Ovary (tissue), 10 donors: ENCODE measurements at places on chromosomes 5 and 9. TPM values are rescaled to one million over a fixed set of nuclear protein-coding genes. Genes with fewer than 3 reads are reported as not detected.
A peak's percentile ranks its signal among the peaks of the same experiment; 100 is the strongest.

GRCh38 chr9:6829536-6829935, 71.8 kb downstream of the KDM4C start:
- DNase-seq: no peak

The FAM200C gene
- 4.8 TPM for total RNA-seq

The TRAF2 gene
- 11.9 TPM for total RNA-seq

GRCh38 chr9:93984860-93985259, 29.7 kb upstream of the BARX1 start:
- no peak for DNase-seq

The SPINK4 gene
- not detected for total RNA-seq

The AQP7 gene
- total RNA-seq: 2.5 TPM

GRCh38 chr9:18761742-18762300, 271.2 kb downstream of the SAXO1 start:
- no peak for DNase-seq

The ARL14EPL gene
- not detected for total RNA-seq

The S1PR3 gene
- total RNA-seq: 10.1 TPM

DNA sequence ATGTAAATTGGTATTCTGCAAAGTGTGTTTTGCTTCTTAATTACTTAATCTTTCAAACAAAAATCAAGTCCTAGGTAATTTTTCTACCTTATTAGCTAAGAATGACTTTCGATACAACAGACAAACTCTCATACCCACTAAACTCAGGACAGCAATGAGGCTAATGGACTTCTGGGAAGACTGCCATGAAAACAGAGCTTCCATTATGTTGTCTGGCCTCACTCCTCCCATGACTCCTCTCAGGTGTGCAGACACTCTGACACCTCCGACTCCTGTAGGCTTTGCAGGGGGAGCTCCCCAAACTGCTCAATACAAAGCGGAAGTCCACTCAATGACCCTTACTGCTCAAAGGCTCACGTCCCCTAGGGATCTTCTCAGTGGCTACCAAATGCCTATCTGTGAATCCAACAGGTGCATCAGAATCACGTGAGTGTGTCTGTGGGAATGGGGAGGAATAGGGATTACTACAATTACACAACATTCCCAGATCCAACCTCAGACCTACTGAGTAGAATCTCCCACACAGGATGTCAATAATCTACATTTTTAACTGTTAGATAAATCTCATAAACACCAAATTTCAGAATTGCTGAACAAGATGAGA, 289.9 kb downstream of the RAB3C start:
- DNase-seq: no peak

The CCL27 gene
- total RNA-seq: 1.1 TPM

- DNase-seq: no peak
Measured at GRCh38 chr5:163318707-163319106, 118.7 kb upstream of the CCNG1 start.

The PCDHB11 gene
- total RNA-seq: 7.9 TPM

DNA sequence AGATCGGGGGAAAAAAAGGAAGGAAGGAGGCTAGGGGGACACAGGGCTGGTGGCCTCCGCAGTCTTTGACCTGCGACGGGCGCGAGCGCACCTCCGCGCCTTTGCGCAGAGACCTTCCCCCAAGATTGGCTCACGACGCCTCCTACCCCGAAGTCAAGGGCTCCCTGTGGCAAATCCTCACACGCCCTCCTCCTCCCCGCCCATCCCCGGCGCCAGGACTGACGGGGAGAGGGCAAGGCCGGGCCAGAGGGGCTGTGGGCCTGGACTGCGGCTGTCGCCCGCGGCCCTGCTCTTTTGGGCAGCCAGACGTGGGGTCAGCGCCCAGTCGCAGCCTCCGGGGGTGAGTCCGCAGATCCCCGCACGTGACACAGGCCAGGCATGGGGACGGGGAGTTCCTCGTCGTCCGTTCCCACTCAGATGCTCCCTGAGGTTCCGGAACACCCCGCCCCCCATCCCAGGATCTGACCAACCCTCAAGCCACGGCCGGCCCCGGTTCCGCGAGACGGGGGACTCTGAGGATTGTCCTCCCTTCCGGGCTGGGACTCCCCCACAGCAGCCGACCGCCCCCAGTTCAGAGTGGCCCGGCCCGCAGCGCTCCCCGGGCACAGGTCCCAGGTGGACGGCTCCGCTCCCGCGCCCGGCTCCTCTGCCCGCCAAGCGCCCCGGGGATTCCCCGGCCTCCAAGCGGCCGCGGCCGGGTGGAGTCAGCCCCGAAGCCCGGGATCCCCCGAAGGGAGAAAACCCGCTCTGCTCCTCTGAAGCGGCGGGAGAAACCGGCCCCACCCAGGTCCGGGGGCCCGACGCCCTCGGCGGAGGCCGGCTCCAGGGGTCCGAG, 543 bp upstream of the ANKRD33B start:
- peak; percentile 35 for DNase-seq

The SLC26A2 gene
- total RNA-seq: 11.0 TPM

- no peak for DNase-seq
Measured at GRCh38 chr9:1366276-1366675, 316.1 kb downstream of the DMRT2 start.

- DNase-seq: peak; percentile 92
Measured at GRCh38 chr9:128917151-128917849, 3.5 kb upstream of the PHYHD1 start.

The MEIKIN gene
- not detected for total RNA-seq

DNA sequence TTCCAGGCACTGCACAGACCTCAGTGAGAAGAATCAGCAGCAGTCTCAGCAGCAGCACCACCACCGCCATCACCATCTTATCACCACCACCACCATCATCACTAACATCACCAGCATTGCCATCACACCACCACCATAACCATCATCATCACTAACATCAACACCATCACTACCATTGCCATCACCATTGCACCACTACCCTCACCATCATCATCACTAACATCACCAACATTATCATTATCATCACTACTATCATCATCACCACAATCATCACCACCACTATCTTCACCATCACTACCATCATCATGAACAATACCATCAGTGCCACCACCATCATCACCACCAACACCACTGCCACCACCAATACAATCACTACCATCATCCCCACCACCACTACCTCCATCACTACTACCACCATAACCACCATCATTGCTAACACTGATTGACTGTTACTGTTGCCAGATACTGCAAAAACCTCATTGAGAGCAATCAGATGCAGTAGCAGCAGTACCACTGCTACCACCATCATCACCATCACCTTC, 61.7 kb downstream of the ABLIM3 start:
- DNase-seq: no peak

- no peak for DNase-seq
Measured at GRCh38 chr5:57889558-57889957, 406.9 kb upstream of the ACTBL2 start.

The N4BP3 gene
- total RNA-seq: 1.1 TPM

GRCh38 chr5:112142769-112143270, 276.3 kb downstream of the EPB41L4A start:
- no peak for DNase-seq

The RLN2 gene
- total RNA-seq: not detected

GRCh38 chr5:147397616-147398015, 112.3 kb downstream of the DPYSL3 start:
- no peak for DNase-seq

- DNase-seq: no peak
Measured at GRCh38 chr9:36188212-36188611, 2.5 kb upstream of the CLTA start.

- no peak for DNase-seq
Measured at GRCh38 chr5:143922718-143923117, 110.8 kb downstream of the HMHB1 start.

The LCN10 gene
- 1.4 TPM for total RNA-seq

GRCh38 chr5:2579126-2579525, 172.4 kb downstream of the IRX2 start:
- DNase-seq: no peak

The RHOBTB3 gene
- total RNA-seq: 209 TPM

The C8G gene
- 1.00 TPM for total RNA-seq

DNA sequence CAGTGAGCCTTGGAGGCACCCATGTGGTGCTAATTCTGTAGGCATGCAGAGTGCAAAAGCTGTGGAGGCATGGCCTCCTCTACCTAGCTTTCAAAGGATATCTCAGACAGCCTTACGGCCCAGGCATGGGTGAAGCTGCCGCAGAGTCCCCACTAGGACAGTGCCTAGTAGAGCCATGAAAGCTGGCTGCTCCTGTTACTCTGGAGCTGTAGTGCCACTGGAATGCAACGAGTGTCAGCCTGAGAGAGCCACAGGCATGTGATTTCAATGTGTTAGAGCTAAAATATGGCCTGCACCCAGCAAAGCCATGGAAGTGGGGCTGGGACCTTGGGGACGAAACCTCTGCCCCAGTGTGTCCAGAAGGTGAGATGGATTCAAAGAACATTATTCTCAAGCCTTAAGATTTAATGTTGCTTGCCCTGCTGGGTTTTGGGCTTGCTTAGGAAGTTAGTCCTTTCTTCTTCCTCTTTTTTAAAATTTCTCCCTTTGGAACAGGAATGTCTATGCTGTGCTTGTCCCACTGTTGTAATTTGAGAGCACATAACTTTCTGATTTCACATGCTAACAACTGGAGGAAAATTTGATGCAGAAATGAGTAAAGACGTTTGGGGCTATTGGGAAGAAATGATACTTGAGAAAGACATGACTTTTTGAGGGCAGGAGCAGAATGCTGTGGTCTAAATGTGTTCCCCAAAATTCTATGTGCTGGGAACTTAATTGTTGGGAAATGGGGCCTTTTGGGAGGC, 298.4 kb downstream of the PSAT1 start:
- DNase-seq: no peak

DNA sequence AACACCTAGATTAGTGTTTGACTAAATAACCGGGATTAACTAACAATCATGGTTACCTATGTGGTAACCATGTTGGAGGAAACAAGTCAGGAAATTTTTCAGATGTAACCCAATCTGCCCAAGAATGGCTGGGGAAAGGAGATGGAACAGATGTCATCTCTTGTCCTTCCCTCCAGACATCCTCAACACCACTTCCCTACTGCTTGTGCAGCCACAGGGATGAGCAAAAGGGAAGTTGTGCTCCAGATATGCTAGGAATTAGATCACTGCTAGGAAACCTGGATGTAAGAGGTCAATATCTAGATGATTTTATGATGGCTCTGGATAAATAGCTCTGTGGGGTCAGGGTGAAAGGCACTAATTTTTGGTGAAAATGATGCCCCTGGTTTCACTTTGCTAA, 61.3 kb upstream of the ELL2 start:
- no peak for DNase-seq

GRCh38 chr5:60444661-60445360, 255.2 kb downstream of the DEPDC1B start:
- DNase-seq: no peak

The STOM gene
- 192 TPM for total RNA-seq

GRCh38 chr9:113475031-113475430, 11.5 kb downstream of the RGS3 start:
- DNase-seq: no peak

The EFNA5 gene
- total RNA-seq: 6.9 TPM

The HK3 gene
- total RNA-seq: 3.4 TPM

DNA sequence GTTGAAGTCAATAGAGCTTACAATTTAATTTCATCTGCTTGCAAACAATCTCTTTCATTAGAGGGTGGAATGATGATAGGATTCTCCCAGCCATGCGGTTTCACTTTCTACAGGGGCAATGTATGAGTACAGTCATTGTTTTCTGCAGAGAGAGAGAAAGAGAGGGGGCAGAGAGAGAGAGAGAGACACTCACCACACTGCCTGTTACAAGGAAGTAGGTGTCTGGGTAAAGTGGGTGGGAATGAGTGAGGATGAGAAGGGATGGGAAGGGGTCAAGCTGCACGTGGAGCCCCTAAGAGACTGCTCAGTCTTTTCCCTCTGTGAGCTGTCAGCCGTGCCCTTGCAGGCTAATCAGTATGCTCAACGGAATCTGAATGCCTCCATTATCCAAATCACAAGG, 454.3 kb downstream of the KDM4C start:
- no peak for DNase-seq

The MRPL22 gene
- total RNA-seq: 44.0 TPM

DNA sequence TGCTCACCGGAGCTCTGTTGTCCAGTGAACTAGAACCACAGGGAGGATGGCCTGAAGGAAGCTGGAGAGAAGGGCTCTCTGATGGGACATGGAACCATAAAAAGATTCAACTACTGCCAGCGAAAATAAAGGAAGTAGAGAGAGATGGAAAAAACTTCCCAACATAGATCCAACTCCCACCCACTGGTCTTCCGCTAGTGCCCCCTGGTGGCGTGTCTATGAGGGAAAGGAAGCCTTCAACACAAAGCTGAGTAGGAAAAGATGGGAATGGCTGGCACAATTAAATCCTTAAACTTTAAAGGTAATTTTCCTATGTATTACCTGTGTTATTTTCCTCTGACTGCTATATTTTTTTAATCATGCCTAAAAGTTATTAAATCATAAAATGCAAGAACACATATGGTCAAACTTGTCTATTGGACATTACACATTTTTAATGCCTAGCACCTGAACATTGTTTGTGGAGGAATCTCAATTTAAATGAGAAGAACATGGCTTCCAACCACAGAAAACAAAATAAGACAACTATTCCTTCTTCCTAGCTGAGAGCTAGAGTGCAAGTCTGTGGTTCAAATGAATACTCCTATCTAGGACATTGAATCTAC, 51.5 kb downstream of the CEP120 start:
- peak; percentile 37 for DNase-seq

The GMCL2 gene
- not detected for total RNA-seq

GRCh38 chr5:38258319-38259061, at the start of gene EGFLAM:
TSS of gene EGFLAM (plus strand) at chr5:38258559. CDS start at chr5:38258755, 196 bp downstream.
- DNase-seq: peak; percentile 72

The SPINK13 gene
- total RNA-seq: 2.2 TPM
